ENCODE measurements at places on chromosomes 5 and 9. TPM values are rescaled to one million over a fixed set of nuclear protein-coding genes. Genes with fewer than 3 reads are reported as not detected.

DNA sequence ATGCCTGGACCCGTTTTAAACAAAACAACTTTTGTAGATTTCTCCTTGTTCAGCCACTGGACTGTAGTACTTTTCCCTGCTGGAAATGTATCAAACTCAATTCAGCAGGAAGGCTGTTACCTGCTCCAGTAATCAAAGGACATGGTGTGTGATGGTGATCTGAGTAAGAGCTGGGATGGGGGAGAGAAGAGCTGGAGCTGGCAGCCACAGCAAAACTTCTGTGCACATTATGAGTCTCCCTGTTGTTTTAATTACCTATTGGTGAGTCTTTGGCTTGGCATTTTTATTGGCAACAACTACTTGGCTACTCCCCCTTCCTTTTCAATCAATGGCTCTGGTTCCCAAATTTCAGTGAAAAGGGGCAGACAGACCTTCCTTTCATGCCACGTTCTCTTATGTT, 9.7 kb downstream of the NREP start:
- peak; percentile 59 for DNase-seq

- DNase-seq: no peak
Measured at GRCh38 chr9:26053954-26054353, 375.7 kb upstream of the TUSC1 start.

DNA sequence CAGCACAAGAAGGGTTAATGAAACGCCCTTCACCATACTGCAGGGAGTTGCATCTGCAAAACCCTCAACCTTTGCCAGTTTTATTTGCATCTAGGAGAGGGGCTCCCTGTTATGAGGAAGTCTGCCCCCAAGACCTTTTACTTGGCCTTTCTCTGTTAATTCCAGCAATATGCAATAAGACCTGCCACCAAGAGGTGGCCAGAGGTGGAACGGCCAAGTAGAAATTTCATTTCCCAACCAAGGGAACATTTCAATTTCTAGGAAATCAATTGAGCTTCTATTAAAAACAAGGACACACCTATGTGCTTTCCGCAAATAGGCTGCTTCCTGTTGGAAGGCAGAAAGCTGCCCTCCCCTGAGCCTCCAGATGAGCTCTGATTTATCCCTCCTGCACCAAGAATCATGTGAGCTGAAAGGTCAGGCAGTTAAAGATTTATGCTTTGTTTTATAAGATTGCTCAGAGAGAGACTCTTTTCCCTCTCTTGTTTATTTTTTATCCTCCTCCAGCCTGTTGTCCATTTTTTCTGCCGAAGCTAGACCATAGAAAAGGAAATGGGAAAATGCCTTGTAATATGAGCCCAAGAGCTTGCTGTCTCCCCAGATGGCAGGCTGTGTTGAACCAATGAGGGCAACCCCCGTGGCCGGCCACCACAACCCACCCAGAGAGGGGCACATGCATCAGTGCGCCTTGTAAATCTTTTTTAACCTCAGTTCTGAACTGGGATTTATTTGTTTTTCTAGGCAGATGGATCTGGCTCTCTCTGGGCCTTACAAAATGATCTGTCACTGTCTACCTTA, 572.8 kb downstream of the TLE1 start:
- DNase-seq: peak; percentile 47

- DNase-seq: no peak
Measured at GRCh38 chr5:2633992-2634391, 117.5 kb downstream of the IRX2 start.

DNA sequence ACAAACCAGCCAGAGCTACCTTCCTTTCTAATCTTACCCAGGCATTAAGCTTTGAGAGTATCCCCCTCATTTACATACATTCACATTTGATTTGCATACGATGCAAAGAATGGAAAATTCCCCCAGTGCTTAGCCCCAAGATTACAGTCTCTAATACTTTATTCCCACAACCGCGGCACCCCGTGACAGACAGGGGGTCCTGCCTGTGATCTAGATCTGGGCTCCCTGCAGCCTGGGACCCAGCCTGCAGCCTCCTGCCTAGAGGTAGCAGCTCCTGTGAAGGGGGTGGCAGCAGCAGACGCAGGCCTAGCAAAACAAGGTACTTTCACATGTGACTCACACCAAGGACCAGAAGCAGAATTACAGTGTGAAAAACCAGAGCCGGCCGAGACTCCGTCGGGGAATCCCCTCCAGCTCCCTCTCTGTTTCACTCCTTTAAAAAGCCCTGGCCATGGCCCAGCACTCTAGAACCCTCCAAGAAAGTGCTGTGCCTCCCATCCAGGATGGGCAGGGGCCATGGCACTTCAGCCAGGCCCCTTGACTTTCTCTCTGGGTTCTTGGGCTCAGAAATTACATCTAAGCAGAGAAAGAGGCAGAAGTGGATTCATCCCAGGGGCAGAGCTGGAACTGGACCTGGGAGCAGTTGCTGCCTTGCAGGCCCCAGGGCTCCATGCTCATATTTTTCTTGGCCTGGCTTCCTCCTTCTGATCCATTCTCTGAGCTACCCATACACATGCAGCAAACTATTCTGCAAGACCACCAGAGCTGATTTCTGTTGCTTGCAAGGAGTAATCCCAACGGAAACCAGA, 14.0 kb upstream of the TCF7 start:
- peak; percentile 76 for DNase-seq

The GPRIN1 gene
- 2.5 TPM for total RNA-seq

DNA sequence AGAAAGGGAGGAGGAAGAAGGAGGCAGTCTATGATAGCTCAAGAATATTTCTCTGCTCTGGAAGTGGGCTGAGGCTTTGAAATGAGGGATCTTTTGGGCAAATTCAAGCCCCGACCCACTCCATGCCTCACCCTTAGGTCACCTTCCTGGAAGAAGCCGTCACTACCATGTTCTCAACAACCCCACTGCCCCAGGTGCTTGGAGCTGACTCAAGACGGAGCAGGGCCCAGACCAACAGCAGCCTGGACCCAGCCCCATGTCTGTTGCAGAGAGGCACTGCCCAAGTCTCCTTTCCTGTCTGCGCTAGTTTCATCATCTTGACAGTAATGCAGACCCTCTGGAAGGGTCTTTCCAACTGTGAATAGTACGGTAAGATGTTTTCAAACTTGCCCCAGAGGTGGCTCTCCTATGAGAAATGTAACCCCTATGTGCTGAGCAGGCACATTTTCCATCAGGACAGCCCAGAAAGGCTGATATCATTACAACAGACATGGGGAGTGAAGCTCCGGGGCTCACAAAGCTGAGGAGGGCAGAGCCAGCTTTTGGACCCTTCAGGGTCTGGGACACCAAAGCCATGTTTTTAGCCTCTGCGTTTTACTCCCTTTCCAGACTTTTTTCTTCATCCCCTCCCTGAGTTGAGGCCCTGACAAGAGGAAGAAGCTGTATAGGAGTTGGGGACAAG, 128.2 kb upstream of the LARP1 start:
- DNase-seq: no peak

- DNase-seq: no peak
Measured at GRCh38 chr5:35285435-35285834, 55.1 kb upstream of the PRLR start.

DNA sequence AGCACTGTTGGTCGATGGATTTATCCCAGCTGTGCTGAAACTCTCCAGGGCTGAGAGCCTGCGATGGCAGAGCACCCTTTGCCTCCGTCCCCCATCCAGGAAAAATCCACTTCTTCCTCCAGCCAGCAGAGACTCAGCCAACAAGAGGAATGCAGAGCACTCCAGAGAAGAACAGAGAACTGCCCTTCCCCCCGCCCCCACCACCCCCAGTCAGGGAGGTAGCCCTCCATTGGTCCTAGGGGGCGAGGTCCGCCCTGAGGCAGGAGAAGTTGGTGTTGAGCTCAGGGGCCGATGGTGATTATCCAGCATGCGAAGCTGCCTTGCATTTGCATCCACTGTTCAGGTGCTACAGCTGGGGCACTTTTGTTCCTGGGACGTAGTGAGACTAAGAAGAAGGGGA, 9.0 kb downstream of the TLX3 start:
- no peak for DNase-seq

The CAPSL gene
- total RNA-seq: not detected

- no peak for DNase-seq
Measured at GRCh38 chr5:55033568-55033967, 9.5 kb downstream of the GZMK start.

DNA sequence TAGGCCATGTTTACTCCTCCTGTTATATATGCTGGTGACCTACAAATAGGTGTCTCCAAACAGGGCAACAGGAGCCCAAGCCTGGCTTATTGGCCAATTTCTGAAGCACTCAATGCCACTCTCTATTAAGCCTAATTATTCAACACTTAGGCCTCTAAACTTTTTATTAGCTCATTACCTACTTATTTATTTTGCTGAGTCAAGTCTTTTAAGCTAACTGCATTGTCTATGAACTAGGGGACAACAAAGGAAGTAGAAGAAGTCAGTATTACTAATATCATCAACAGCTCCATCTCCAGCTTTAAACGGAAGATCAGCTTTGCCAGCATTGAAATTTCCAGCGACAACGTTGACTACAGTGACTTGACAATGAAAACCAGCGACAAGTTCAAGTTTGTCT, 28.2 kb downstream of the GABRP start:
- no peak for DNase-seq

The SLC1A3 gene
- total RNA-seq: 1.3 TPM

The FCN2 gene
- not detected for total RNA-seq

- no peak for DNase-seq
Measured at GRCh38 chr9:98884849-98885248, 58.9 kb upstream of the COL15A1 start.

- no peak for DNase-seq
Measured at GRCh38 chr5:77629509-77630113, 8.9 kb downstream of the OTP start.

The COL23A1 gene
- not detected for total RNA-seq

The INSL4 gene
- total RNA-seq: not detected
